Activated CD4-positive, CD25-positive, alpha-beta regulatory T cell (primary cell): ENCODE measurements at places on chromosomes 11 and 22.

GRCh38 chr11:119794756-119795155 is 65.8 kb upstream of the NECTIN1 start:
- DNase-seq, result no peak

GRCh38 chr11:123405123-123405592 is 24.9 kb upstream of the GRAMD1B start:
- DNase-seq, result no peak

GRCh38 chr11:114237321-114238280 is 58.6 kb upstream of the NNMT start:
- no peak for DNase-seq

DNA sequence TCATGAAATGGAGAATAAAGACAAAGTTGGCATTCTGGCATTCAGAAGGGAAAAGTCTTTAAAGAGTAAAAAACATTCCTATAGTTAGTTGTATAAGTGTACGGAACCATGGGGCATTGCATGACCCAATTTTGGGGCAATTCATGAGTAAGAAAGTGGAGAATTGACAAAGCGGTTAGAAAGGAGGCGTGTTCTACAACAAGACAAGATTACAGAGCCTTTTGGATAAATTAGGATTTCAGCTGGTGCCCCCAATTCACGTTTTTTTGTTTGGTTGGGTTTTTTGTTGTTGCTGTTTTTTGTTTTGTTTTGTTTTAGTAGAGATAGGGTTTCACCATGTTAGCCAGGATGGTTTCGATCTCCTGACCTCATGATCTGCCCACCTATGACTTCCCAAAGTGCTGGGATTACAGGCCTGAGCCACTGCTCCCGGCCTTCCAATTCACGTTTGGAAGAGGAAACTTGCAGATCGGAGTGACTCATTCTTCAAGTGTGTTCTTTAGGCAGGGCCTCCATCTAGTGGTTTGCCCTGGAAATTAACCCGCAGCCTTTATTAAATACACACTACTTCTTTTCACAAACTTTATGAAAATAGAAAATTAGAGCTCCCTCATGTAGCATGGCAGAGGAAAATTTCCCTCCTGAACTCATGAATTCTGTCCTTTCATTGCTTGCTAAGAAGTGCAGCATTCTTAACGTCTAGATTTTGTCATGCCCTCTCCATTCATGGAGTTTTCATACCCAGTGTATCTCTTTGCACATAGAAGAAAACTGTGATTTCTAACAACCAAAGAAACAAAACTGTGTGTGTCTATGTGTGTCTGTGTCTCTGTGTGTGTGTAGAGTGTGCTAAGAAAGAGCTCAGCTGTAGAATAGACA is 118.1 kb downstream of the BBOX1 start:
- DNase-seq, result no peak

DNA sequence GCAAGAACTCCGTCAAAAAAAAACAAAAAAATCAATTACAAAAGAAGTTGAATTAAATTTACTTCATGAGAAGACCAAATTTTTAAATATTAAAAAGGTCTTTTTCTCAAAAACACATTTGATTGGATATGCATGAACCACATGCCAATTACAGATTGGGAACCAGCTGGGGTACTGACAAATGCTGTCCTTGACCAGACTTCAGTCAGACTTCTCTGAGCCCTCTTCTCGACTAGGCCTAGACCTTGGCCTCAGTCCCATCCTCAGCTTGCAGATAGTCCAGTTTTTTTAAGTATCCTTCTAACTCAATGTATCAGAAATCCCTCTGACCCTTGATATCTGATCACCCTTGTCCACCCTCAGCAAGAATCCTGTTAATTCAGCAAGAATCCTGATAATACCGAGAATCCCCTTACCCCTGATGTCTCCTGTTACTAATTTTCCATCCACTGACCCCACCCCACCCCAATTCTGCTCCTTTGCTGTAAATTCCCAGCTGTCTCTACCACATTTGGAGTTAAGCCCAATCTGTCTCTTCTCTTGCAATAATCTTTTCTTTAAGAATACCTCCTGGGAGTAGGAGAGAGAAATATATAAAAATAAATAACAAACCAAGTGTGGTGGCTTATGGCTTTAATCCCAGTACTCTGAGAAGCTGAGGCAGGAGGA is 30.9 kb downstream of the OR4D9 start:
- no peak for DNase-seq

- no peak for DNase-seq
Observed at GRCh38 chr11:26676641-26677040, 45.2 kb downstream of the SLC5A12 start.

GRCh38 chr11:74592063-74592440 is 330 bp upstream of the POLD3 start:
- no peak for DNase-seq

GRCh38 chr11:12069066-12069676 is 41.2 kb upstream of the MICAL2 start:
- DNase-seq, result no peak
